ENCODE measurements at places on chromosomes 11 and 22.
A peak's percentile ranks its signal among the peaks of the same experiment; 100 is the strongest.

- no peak for DNase-seq
Observed at GRCh38 chr11:61880454-61880853, 10.9 kb downstream of the FADS3 start.

- DNase-seq, result no peak
Observed at GRCh38 chr11:100647861-100648260, 39.2 kb upstream of the ARHGAP42 start.

- peak; percentile 60 for DNase-seq
Observed at GRCh38 chr11:46686886-46687795, 13.3 kb downstream of the ARHGAP1 start.

GRCh38 chr11:70556884-70557741 lies 158.8 kb downstream of the CTTN start:
- DNase-seq, result no peak

DNA sequence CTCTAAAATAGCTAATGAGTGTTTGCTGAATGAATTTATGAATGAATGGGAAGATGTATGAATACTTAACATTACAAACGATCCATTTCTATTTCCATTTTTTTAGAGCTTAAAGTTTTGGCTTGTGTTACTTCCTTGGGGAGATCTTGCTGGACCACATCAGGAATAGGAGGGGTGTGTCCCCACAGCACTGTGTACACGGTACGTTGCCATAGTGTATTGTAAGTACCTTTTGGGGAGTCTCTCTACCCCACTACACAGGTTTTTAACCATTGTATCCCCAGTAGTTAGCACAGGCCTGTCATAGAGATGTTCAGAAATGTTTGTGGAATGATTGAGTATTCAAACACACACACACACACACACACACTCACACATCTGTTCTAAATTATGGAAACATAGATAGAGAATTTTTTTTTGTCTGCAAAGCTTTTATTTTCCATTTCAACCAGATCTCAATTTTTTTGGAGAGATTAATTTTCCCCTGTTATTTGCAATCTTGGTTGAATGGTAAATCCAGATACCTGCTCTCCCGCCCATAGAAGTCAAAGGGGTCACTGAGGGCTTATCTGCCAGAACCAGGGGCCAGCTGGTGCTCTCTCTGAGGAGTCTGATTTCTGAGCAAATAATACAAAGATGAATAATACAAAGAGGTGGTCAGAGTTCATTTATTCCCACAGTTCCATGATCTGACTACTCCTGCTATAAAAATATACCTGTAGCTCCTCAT lies 471.0 kb downstream of the INSC start:
- DNase-seq, result no peak

DNA sequence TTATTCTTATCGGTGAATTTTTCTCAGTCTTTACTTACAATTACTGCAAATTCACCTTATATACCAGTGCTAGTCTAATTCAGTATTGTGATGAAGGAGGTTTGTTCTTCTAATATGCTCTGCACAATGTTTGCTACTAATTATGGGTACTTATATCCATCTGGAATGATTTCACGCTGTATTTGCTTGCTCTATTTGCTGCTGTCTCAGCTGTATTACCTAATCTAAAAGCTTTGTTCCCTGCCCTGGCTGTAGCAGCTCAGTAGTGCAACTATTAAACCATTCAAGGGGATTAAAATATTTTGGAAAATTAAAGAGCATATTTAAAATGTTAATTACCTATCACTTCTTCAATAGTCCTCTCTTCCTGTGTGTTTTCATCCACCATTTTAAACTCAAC lies 375.3 kb downstream of the LUZP2 start:
- DNase-seq, result no peak

DNA sequence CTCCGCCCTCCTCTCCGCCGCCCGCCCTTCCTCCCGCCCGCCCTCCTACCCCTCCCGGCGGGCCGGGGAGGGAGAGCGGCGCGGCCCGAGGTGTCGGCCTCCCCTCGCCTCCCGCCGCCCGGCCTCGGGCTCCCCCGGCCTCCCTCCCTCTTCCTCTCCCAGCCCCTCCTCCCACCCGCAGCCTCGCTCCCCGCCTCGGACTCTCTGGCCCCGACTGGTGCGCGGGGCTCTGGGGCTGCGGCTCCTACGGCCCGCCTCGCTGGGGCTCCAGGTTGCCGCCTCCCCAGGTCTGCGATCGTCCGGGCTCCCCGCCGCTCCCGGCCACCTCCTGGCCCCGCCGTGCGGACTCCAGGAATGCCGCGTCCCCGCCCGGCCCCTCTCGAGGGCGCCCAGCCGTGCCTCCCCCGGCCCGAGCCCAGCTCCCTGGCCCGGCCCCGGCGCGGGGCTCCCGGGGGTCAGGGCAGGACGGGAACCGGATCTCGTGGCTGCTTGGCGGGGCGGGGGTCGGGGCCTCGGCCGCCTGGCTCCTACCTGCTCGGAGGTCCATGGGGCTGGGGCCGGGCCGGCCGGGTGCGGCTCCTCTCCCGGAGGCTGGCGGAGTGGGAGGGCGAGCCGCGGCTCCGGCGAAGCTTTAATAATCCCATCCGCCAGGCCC lies at the start of gene CLCF1:
TSS of gene CLCF1 (minus strand) at position 606 of the 655 bp plus-strand sequence. CDS start at position 547, 59 bp downstream.
- no peak for DNase-seq

DNA sequence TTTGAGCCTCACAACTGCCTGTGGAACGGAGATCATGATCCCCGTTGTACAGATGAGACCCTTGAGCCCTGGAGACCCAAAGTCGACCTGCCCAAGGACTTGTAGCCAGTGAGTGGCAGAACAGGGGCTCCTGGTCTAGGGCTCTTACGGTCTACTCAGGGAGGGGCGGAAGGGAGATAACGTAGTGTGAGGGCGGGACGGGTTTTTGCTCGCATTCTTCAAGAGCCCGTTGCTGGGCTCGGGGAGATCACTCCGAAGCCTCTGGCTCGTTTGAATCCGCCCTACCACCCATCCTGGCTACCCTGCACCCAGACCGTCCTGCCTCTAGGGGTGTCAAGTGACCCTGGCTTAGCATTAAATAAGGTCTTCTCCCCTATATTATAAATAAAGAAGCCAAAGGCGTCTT lies 639 bp downstream of the CRY2 start:
- no peak for DNase-seq

DNA sequence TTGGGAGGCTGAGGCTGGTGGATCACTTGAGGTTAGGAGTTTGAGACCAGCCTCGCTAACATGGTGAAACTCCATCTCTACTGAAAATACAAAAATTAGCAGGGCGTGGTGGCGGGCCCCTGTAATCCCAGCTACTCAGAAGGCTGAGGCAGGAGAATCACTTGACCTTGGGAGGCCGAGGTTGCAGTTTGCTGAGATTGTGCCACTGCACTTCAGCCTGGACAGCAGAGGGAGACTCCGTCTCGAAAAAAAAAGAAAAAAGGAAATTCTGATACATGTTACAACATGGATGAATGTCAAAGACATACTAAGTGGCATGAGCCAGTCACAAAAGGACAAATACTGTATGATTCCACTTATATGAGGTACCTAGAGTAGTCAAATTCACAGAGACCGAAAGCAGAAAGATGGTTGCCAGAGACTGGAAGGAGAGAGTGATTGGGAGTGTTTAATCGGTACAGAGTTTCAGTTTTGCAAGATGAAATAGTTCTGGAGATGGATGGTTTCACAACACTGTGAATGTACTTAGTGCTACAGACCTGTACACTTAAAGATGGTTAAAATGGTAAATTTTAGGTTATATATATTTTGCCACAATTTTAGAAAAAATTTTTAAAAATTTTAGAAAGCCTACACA lies 92.3 kb downstream of the BLID start:
- no peak for DNase-seq

DNA sequence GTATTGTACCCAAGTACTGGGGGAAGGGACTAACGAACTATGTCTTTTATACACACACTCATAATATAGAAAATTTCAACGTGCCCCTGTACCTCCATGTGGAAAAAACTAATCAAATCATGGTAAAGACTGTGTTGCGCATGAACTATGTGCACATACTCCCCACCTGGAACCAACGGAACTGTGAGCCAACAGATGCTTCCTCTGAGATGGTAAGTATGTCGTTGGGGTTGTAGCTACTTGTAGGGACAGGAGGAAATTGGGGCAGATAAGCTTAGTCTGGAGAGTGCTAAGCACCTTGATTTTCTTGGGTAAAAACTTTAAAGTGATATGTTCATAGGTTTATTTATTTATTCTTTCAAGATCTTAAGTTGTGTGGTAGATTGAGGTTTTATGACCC lies 40.1 kb downstream of the GLYAT start:
- no peak for DNase-seq

DNA sequence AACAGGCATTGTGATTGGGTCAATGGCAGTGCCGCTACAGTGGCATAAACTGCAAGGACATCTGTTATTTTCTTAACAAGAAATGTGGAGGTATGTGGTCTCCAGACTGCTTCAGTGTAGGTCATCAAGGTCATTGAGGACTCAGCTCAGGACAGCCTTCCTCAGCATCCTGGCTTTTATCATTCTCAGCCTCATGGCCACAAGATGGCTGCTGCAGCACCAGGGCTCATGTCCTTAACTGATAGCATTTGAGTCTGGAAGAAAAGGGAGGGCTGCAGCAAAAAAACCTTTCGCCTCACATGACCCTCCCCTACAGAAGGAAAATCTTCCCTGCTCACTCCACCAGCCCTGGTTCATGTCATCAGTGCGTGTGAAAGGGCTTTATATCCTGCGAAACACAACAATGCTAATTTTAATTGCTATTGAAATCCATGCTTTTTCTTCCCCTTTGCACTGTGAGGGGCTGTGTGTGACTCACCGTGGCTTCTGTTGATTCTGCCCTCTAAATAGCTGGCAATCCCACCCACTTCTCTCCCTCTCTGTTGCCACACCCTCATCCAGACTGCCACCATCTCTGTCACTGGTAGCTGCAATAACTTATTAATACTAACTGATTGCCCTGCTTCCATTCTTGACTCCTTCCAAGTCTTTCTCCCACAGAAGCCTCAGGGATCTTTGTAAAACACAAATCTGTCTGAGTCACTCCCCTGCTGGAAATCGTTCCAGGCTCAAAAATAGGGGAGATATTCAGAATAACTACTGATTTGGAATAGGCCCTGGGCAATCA lies 43.8 kb downstream of the CHRDL2 start:
- DNase-seq, result no peak

DNA sequence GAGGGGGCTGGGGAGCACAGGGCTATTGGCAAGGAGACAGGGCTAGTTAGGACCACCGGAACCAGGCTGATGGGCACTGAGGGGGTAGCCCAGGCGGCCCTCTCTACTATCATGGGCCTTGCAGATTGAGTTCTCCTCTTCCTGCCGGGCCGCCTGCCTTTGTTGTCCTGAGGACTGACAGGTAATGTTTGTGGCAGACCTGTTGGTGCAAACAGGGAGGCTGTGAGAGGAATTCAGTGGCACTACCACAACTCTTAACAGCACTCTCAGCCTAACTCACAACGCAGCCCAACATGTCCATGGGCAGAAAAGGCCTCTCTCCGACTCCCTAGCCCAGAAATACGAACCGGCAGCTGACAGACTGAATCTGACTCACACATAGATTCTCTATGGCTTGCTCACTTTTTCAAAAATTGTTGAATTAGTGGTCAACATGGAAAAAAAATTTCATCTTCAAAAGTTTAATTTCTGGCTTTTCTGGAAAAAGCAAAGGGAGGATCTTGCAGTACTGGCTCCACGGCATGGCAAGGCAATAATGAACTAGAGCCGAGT lies 11.4 kb downstream of the KCNJ5 start:
- DNase-seq, result no peak

DNA sequence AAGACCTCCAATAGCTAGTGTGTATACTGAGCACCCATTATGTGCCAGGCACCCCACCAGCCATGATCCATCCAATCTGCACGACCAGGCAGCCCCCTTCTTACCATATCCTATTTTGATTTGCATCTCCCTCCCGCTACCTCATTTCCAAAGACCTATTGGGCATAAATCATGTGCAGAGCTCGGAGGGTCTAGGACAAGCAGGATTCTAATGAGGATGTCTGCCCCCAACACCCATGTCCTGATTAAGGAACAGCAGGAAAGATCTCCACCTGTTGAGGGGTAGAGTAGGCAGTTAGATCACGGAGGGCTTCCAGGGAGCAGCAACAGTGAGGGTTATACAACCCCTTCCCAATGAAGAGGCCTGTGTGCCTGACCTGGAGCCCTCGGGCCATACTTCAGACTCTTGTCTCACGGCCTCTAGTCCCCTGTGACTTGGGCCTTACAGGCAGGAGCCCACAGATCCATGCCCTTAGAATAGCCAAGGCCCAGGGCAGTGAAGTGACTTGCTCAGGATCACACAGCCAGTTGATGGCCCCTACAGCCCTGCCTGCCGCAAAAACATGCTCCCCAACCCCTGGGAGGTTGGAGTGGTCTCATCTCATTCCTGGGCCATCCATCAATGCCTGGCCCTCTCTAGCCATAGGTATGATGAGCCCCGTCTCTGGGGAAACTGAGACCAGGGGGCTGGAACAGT lies 3.5 kb downstream of the RAB3IL1 start:
- DNase-seq, result no peak

GRCh38 chr11:12695221-12695794 lies 21.1 kb downstream of the TEAD1 start:
- no peak for DNase-seq

- no peak for DNase-seq
Observed at GRCh38 chr11:28535677-28536076, 427.5 kb downstream of the METTL15 start.

- no peak for DNase-seq
Observed at GRCh38 chr11:38060920-38061319, 1462.9 kb upstream of the RAG2 start.

GRCh38 chr11:104049116-104049515 lies 12.7 kb downstream of the DDI1 start:
- DNase-seq, result no peak

DNA sequence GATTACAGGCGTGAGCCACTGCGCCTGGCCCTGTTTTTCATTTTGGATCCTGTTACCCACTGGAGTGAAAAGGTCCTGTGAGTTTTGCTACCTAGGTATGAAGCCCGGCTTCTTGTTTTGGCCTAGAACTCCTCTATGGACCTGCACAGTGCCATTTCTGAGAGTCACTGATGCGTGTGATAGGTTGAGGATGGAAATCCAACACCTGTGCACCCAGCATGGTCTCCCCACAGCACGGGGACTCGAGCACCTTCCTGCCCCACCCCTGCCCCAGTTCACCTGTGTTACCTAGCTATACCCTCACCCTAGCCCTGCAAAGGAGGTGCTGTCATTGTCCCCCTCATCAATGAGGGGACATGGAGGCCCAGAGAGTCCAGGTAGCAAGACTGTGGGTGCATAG lies 5.1 kb downstream of the FBLN1 start:
- no peak for DNase-seq

GRCh38 chr11:100214791-100215190 lies 472.3 kb upstream of the ARHGAP42 start:
- no peak for DNase-seq

DNA sequence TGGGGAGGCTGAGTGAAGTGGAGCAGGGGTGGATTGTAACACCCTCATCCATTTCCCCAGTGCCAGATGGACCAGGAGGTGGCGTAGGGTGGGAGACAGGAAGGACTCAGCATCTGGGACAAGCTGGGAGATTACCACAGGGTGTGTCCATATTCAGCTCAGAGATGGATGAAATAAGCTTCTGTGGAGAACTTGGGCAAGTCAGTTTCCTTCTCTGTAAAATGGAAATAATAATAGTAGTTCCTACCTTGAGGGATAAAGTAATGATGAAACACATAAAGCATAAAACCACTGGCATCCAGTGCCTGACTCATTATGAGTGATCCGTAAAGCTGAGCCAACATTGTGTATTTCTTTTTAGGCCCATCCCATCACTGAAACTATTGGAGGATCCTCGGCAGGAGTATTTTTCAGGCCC lies 607 bp upstream of the ROBO4 start:
- peak; percentile 83 for DNase-seq

GRCh38 chr11:123020968-123021367 lies 39.3 kb upstream of the BSX start:
- no peak for DNase-seq
